GM06990 (cell line): ENCODE measurements at places on chromosomes 5 and 9.
A peak's percentile ranks its signal among the peaks of the same experiment; 100 is the strongest.

DNA sequence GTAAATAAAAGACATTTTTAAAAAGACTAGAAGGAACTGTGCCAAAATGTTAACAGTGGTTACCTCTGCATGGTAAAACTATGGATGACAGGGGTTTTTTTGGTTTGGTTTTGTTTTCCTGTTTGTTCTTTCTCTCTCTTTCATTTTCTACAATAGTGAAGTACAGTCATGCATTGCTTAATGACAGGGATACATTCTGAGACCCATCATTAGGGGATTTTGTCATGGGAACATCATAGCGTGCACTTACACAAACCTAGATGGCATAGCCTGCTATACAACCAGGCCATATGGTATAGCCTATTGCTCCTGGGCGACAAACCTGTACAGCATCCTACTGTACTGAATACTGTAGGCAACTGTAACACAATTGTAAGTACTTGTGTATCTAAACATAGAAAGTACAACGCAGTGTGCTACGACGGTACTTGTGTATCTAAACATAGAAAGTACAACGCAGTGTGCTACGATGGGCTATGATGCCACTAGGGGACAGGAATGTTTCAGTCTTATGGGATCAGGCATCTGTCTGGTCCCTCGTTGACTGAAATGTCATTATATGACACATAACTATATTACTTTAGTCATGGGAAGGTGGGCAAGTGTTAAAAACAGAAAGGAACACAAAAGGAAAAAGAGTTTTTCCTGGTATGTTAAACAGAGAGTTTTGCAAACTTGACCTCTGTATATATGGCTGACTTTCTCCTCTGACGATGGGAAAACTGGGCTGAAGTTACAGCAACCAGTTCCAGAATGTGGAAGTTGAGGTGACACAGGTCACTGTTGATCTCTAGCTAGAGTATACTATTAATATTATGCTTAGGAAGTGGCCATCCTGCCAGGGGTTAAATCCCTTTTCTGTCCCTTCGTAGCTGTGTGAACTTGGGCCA is 7.4 kb upstream of the ADAM19 start:
- DNase-seq: no peak

- DNase-seq: no peak
Observed at GRCh38 chr5:112548246-112548881, 129.3 kb upstream of the EPB41L4A start.

DNA sequence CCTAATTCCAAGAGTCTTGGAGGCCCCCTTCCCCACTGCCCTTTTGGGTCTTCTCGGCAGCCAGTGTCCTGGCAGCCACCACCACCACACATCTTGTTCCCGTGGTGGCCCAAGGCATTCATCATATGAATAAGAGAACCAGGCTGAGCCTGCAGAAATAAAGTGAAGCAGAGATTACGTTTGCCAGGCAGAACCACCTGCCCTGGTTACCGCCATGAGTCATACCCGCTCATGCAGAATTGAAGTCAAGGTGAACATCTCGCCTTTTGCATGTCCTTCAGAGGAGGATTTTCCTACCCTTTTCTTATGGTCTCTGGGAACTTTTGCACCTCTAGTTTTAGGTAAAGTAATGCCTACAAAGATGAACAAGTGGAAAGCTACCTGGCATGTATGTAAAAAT is 119.5 kb upstream of the LMX1B start:
- no peak for DNase-seq

DNA sequence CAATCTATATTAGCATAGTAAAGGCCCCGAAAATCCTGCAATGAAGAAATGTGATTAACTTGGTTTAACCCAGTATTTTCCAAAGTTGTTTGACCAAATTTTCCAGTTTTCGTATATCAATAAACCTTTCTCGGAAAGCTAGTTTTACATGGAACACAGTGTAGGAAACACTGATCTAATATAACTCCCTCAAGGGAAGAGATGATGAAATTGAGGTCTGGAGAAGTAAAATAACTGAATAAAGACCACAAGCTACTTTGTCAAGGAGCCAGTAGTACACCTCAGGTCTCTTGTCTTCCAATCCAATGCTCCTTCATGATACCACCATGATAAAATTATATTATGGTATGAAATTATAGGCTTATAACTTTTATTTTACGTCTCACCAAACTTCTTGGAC is 118.1 kb upstream of the TARS1 start:
- DNase-seq: no peak

- DNase-seq: no peak
Observed at GRCh38 chr5:51201024-51201423, 182.2 kb upstream of the ISL1 start.

DNA sequence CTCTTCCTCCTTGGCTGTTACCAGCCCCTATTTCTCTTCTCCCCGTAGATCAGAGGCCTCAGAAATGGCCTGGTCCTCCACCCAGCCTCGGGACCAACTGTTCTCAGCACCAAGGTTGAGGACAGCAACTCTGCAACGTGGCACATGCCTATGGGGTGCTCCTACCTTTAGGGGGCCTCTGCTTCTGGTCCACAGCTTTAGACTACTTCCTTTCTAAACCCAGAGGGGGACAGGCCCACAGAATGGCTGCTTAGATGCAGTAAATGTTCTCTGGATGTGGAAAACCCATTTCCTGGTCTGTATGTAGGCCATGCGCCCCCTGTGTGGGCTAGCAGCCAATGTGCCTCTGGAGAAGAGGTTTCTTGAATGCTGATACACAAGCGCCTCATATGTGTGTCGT is 68.4 kb downstream of the NRG2 start:
- no peak for DNase-seq

GRCh38 chr9:1882711-1883403 is 132.3 kb upstream of the SMARCA2 start:
- DNase-seq: no peak

GRCh38 chr9:83355729-83356151 is 182.5 kb downstream of the FRMD3 start:
- DNase-seq: no peak

DNA sequence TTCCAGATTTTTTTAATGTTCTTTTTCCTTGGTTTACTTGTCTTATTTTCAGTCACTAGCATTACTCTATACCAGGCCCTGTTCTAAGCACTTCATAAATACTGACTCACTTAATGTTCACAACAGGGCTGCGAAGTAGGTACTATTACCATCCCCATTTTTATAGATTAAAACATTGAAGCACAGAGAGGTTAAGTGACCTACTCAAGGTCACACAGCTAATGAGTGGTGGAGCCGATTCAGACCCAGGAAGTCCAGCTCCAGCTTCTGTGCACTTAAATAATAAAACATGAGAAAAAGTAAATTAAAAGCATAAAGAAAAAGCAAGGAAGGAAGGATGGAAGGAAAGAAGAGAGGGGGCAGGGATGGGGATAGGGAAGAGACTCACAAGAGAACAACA is 45.3 kb upstream of the DNAH5 start:
- DNase-seq: no peak

- peak; percentile 76 for DNase-seq
Observed at GRCh38 chr9:137305060-137305797, 3.2 kb upstream of the NRARP start.

- DNase-seq: no peak
Observed at GRCh38 chr9:95864852-95865580, 10.5 kb upstream of the ERCC6L2 start.

- DNase-seq: peak; percentile 56
Observed at GRCh38 chr5:68274847-68275651, 59.5 kb downstream of the PIK3R1 start.

- no peak for DNase-seq
Observed at GRCh38 chr9:83479765-83480164, 58.4 kb downstream of the FRMD3 start.

DNA sequence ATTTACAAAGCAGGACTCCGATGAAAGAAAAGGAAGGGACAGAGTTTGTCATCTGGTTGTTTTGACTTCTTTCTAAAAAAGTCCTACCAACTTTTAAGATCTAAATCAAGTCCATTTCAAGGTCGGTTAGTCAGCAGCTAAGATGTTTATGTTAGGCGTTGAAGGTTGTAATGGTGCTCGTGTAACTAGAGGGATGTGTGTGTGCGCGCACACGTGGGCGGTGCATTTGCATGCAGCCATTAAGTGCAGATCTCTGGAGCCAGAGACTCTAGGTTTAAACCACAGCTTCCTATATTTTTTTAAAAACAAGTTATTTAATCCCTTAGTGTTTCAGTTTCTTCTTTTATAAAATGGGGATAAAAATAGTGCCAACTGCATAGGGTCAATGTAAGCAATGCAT is 77.0 kb upstream of the SMIM32 start:
- no peak for DNase-seq

GRCh38 chr9:72937545-72937944 is 15.3 kb downstream of the ALDH1A1 start:
- DNase-seq: no peak

GRCh38 chr5:52449516-52449915 is 338.2 kb upstream of the ITGA1 start:
- no peak for DNase-seq

- DNase-seq: no peak
Observed at GRCh38 chr5:72288924-72289323, 31.1 kb downstream of the MRPS27 start.

GRCh38 chr5:26649000-26649399 is 389.4 kb downstream of the CDH9 start:
- DNase-seq: no peak

GRCh38 chr5:144209361-144209760 is 38.7 kb downstream of the KCTD16 start:
- no peak for DNase-seq

- no peak for DNase-seq
Observed at GRCh38 chr5:132260714-132261551, 3.4 kb downstream of the PDLIM4 start.

DNA sequence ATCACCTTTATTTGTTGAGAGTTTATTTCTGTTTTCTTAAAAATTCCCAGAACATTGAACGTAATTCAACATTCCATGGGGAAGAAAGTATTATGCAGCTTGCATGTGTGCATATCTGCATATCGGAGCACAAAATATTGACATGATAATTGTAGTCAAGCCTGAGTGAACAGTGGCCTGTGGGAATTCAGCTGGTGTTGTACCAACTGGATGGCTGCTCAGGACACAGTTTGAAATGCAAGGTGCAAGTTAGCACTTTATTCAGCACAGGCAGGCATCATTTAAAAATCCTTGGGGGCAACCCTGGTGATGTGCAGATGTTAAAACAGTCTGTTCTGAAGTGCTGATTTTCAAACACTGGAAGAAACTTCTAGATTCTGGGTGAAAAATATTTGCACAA is 82.4 kb downstream of the CNTLN start:
- DNase-seq: no peak

GRCh38 chr5:15959370-15960164 is 220.0 kb downstream of the MARCHF11 start:
- no peak for DNase-seq

GRCh38 chr5:541539-542318 is 17.5 kb upstream of the SLC9A3 start:
- DNase-seq: no peak

DNA sequence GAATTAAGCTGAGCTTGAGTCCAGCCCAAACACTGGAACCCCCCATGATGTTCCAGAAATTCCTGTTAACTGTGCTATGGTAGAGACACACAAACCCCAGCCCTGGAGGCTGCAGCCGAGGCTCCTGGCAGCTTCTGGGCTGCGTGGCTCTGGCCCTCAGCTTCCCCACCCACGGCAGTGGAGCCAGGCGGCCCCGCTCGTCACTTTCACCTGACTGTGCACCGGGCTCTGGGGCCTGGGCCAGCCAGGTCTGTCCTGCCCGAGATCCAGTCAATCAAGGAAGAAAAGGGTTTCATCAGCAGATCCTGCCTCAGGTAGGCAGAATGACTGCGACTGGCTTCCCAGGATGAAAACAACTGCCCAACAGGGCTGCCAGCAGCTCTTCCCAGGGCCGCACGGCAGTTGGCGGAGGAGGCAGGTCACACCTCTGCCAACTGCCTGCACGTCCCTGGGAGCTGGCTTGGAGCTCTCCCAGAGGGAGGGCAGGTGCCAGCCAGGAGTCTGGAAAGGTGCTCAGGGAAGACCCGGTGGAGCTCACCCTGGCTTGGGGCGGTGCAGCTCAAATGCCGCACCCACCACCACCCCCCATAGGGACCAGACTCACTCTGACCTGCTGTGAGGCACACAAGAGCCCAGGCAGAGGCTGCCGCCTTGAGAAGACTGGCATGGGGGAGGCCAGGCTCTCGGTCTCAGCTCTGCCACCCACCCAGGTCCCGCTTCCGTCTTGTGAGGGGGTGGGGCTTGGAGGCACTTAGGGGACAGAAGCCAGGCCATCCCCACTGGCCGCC is 20.7 kb downstream of the BRD3 start:
- no peak for DNase-seq

- DNase-seq: no peak
Observed at GRCh38 chr9:95057101-95057500, 260.4 kb downstream of the FANCC start.

DNA sequence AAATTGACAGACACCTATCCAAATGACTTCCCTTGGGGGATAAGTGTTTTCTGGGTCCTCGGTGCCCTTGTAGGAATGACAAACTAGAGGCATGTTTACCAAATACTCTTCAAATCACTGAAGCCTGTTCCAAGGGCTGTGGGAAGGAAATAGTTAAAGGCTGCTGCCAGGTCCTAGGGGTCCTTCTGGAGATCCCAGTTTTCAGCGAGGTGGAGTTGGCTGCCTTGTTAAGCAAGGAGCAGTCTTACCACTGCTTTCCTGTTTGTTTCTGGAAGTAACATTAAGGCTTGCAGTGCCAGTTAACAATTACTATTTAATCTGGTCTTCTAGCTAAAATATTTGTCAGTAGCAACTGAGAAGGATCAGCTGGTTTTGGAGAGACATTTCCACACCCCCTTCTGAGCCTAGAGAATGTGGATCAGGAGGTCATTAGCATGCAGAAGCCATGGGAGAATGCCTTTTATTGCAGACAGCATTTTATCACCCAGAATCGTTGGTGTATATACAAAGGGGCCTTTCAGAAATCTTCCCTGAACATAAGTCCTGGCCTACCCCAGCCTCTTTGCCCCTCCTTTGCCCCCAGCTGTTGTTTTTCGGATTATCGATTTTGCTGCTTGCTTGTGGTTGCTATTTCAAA is 238.8 kb downstream of the DMAC1 start:
- DNase-seq: no peak

DNA sequence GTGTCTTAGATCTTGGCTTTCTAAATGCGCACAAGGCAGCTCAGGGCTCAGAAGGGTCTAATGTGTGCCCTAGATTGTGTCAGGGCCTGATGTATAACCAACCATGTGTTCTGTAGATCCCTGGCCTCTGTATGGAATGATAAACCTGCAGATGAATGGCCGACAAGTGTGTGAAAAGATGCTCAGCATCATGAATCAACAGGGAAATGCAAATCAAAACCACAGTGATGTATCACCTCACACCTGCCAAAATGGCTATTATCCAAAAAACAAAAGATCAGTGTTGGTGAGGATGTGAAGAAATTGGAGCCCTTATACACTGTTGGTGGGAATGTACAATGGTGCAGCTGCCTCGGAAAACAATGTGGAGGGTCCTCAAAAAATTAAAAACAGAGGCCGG is 489.8 kb downstream of the SEMA5A start:
- no peak for DNase-seq

GRCh38 chr9:83583151-83584014 is 39.6 kb upstream of the IDNK start:
- no peak for DNase-seq
